ENCODE measurements at places on chromosomes 6 and 20.

DNA sequence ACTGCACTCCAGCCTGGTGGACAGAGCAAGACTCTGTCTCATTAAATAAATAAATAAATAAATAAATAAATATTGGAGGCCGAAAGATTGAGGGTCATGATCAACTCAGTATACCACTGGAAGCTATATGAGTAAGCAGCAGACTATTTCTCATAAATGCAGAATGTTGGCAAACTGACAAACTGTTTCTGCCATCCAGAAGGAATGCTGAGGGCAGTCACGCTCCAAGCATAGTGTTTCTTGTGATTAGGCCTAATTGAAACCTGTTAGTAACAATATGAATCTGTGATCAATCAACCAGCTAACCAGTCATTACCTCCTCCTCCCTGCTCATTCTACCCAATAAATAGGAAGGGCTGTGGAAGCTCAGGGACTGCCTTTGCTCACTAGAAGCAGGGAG, 15.2 kb upstream of the KCNK15 start:
- DNase-seq: no peak

GRCh38 chr20:61027218-61027617, 224.8 kb upstream of the CDH4 start:
- no peak for DNase-seq

GRCh38 chr6:26097268-26097875, 10.1 kb downstream of the HFE start:
- no peak for DNase-seq

DNA sequence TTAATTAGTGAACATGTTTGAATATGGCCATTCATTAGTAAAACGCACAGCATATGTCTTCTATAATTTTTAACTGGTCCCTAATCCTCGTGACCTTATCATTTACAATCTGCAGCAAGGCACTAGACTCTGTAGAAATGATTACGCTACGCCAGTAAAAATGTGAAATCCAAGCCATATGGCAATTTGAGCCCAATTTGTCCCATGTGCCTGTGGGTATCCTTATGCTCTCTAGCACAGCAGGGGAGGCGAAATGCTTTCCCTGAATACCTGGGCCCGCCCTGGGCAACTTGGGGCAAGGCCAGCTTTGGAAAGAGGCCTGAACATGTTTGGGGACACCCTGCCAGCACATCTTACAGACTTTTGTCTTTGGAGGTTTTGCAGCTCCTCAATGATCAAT, 122.7 kb upstream of the AGPAT4 start:
- DNase-seq: no peak

DNA sequence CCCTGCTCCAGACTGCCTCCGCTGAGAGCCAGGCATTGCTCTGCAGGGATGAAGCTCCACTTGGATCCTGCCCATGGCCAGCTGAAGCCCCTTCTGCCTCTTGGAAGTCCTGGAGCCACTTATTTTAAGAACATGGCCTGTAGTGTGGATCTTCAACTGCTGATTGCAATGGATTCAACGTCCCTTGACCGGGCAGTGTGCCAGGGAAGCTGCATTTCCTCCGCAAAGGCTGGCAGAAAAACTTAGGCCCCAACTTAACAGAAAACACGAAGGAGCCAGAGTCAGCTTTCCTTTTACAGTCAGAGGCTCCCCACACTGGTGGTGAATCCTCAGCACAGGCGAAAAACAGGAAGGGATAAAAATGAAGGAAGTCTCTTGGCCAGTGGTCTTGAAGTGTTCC, 26.3 kb upstream of the FOXQ1 start:
- DNase-seq: no peak

GRCh38 chr20:52425253-52425652, 233.7 kb upstream of the ZFP64 start:
- no peak for DNase-seq

GRCh38 chr20:37359836-37360235, 13.9 kb downstream of the SRC start:
- DNase-seq: no peak

DNA sequence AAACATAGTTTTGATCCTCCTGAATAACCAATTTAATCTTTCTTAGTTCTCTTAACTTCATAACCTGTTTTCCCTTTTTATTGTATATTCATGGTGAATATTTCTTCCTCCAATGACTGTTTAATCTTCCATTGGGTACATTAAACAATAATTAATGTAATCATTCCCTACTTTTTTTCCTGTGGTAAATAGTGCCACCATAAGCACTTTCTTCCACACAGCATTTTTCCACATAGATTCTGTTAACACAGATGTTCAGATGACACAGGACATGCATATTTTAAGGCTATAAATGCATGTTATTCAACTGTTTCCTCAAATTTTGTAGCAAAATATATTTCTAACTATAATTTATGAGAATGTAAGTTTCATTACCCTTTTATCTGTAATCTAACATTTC, 61.9 kb downstream of the CYP39A1 start:
- DNase-seq: no peak

- no peak for DNase-seq
Observed at GRCh38 chr6:69693762-69694161, 103.0 kb downstream of the LMBRD1 start.

GRCh38 chr6:79833964-79834284, 113.4 kb downstream of the ELOVL4 start:
- no peak for DNase-seq

GRCh38 chr6:159483259-159483658, 209.8 kb downstream of the SOD2 start:
- no peak for DNase-seq
